ENCODE measurements at places on chromosomes 16 and 17.

- no peak for DNase-seq
Measured at GRCh38 chr17:3828151-3828851, 17.7 kb downstream of the NCBP3 start.

DNA sequence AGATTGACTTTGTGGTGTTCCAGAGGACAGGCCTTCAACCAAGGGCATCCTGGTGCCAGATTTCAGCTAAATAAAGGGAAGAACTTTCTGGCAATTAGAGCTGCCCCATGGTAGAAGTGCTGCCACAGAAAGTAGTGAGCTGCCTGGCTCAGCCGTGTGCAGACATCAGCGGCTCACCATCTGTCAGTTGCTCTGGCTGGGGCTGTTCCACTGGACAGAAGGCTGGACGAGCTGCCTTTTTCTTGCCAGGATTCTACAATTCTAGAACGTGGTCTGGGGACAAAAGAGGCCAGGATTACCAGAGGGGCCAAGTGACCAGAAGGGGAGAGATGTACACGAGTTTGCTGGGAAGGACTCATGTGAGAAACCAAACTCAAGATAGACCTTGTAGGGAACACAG is 107.0 kb upstream of the RPL38 start:
- DNase-seq, result no peak

DNA sequence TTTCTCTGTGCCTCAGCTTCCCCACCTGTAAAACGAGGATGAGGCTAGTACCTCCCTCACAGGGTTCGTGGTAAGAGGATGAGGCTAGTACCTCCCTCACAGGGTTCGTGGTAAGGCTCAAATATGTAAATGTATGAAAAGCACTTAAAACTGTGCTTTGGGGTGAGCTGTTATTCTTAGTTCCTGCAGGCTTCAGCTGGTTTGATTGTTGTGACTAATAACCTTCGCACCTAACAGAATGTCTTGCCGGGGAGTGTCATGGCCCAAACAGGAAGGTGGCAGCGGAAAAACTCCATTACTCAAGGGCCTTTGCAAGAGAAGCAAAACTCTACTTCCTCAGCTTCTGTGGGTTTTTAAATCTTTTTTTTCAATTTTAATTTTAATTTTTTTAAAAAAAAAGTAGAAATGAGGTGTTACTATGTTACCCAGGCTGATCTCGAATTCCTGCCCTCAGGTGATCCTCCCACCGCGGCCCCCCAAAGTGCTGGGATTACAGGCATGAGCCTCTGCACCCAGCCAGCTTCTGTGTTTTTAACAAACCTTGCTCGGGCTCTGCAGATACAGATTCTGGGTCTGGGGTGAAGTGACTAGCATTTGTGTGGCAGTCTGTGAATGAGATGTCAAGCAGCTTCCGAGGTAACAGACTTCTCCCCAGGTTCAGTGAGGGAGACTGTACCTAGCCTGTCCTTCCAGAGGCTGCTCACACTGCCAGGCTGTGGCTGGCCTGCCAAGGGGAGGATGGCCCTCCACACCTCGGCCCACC is 103.0 kb downstream of the RAB11FIP4 start:
- DNase-seq, result peak; percentile 57

GRCh38 chr16:18788828-18789514 is 1.2 kb downstream of the RPS15A start:
- no peak for DNase-seq

- peak; percentile 26 for DNase-seq
Measured at GRCh38 chr16:31382485-31383161, 10.5 kb upstream of the ITGAD start.

- no peak for DNase-seq
Measured at GRCh38 chr17:76132574-76133338, 8.3 kb downstream of the FOXJ1 start.

DNA sequence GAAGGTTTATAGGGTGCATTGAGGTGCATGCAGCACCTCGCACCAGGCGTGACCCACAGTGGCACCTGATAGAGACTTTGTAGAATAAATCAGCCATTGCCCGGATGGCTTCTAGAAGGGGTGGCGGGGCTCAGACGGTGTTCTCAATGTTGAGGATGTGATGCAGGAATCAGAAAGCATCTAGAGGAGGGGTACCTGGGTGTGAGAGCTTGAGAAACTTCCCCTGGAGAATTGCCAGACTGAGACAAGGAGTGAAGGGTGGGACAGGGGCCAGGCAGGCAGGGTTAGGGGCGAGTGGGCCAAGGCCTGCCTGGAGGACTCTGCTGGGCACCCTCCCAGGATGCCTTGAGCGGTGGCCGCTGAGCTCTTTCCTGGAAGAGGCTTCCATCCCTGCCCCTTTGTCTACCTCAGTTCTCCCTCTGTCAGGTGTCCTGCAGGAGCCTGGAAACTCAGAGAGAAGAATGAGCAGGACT is 9.3 kb upstream of the ADGRG1 start:
- DNase-seq, result no peak

DNA sequence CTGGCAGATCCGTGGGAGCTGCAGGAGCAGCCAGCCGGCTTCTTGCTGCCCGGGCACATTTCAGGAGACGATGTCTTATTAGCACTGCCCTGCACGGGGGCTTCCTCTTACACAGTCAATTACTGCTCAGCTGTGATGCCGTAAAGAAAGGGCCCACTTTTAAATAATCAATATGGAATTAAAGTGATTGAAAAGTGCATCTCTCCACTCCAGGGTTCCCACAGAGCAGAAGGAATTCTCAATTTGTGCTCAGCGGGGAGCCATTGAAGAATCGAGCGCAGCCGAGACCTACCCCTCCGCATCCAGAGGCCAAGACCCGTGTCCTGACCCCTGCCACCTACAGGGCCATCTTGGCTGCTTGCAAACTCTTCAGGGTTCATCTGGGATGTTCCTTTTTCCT is 399.4 kb upstream of the C16orf82 start:
- no peak for DNase-seq

DNA sequence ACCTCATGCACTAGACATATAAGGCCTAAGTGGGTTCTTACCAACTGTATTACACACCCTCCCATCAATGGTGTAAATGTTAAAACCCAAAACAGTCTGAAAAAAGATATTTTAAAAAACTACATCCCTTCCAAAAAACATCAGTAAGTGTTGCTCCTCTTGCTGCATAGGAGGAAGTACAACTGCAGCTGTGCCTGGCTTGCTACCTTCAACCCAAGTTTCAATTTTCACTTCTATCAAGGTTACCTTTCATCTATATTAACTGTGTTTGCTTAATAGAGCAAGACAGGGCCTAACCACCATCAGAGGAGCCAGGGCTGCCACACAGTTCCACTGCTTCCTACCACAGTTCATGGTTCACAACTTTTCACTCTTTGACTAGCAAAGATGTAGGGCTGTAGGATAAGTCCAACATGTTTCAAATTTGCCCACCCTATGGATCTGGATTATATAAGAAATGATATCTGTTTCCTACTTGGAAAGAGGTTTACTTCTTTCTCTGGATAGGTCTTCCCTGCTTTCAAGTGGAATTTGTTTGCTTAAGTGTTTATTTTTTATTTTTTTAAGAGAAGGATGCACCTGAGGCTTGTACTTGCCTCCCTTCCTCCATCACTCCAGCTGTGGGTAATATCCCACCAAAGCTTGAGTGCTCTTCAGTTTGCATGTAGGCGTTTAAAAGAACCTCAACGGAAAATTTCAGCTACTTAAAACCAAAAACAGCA is 56.7 kb downstream of the GRB7 start:
- no peak for DNase-seq

- DNase-seq, result no peak
Measured at GRCh38 chr16:66324815-66325515, 41.5 kb upstream of the CDH5 start.

GRCh38 chr16:52529226-52529625 is 17.7 kb downstream of the TOX3 start:
- no peak for DNase-seq

GRCh38 chr17:39636587-39636926 is 387 bp upstream of the STARD3 start:
- no peak for DNase-seq

DNA sequence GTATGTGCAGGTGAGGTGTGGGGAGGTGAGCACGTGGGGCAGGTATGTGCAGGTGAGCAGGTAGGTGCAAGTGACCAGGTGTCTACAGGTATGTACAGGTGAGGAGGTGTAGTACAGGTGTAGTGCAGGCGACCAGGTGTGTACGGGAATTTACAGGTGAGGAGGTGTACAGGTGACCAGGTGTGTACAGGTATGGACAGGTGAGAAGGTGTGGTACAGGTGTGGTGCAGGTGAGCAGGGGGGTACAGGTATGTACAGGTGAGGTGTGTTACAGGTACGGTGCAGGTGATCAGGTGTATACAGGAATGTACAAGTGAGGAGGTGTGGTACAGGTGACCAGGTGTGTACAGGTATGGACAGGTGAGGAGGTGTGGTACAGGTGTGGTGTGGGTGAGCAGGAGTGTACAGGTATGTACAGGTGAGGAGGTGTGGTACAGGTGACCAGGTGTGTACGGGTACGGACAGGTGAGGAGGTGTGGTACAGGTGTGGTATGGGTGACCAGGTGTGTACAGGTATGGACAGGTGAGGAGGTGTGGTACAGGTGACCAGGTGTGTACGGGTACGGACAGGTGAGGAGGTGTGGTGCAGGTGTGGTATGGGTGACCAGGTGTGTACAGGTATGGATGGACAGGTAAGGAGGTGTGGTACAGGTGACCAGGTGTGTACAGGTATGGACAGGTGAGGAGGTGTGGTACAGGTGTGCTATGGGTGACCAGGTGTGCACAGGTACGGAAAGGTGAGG is 12.8 kb upstream of the DBNDD1 start:
- DNase-seq, result no peak

DNA sequence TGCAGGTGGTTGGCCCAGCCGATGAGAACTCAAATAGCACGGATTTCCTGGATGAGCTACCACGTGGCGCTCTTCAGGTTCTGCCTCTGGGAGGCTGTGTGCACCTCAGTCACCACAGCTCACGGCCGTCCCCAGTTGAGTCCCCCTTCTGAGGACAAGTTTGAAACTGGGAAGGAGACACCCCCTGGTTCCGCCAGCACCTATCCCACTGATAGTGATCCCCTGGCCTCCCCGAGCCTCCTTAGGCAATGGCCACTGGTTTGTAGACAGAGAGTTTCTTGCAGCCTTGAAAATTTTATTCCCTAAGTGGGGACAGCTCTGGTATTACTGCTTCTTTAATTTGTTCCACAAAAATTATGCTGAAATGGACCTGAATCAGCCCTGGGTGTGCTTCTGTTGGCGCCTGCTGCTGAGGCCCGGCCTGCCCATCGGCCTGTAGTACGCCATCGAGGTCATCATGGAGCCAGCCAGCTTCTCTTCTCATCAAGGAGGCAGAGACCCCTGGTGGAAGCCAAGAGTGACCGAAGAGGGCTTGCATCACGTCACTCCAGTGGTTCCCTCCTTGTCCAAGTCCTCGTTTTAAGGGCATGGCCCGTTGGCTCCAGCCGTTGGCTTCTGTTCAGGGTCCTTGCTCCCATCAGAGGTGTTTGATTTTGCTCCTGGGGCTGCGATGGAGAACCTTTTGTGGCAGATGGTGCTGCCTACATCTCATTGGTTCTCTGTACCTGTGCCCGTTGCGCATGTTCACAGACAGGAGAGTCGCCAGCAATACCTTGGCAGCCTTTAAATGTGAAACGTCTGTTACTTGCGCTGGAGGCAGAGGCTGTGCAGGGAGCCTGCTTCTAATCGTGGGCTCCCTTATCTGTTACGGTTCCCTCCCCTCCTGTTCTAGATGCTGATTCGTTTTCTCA is 9.3 kb downstream of the SMCR8 start:
- DNase-seq, result no peak

- no peak for DNase-seq
Measured at GRCh38 chr16:56331915-56332314, 93.4 kb downstream of the AMFR start.

DNA sequence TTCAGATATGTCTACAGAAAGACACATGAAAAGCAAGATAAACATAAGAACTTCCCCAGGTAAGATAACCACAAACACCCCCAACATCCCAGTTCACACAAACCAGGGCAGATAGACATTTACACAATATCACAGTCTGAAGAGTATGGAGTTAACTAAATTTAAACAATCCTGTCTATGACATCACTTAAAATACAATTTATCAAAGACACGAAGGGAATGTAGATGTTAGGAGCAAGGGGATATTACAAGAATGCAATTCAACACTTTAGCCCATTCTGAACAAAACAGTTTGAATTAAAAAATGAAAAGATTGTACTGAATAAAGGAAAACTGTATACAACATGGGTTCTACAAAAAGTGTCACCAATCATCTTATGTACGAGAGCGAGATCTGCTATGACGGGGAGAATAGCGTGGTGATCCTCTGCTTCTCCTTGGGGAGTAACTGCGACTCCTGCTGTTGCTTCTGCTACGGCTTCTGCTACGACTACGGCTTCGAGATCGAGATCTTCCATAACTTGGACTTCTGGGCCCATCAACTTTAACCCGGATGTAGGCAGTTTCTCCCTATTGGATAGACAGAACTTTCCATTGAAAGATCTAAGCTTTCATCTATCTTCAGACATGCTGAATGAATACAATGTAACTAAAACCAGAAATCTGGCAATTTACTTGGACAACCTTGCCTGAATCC is 1.9 kb downstream of the SRSF1 start:
- DNase-seq, result no peak

- no peak for DNase-seq
Measured at GRCh38 chr17:2502871-2503580, 8.7 kb downstream of the METTL16 start.

DNA sequence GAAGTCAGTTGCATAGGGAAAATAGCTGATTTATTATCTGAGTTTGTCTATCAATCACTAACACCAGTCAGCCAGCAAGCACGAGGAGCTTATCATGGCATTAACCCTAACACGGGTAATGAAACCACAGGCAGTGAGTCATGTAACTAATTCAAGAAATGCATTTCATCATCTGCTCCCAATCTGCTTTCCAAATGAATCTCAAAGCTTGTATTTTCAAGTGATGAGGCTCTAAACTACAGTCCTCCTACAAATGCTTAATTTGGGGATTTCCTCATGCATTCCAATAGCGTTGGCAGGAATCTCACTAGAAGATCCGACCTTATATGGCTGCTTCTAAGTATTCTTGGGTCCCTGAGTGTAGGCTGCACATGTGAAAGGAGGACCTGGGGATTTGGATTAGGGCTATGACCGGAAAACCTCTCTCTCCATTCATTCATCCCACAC is 118.4 kb upstream of the HSBP1 start:
- no peak for DNase-seq

DNA sequence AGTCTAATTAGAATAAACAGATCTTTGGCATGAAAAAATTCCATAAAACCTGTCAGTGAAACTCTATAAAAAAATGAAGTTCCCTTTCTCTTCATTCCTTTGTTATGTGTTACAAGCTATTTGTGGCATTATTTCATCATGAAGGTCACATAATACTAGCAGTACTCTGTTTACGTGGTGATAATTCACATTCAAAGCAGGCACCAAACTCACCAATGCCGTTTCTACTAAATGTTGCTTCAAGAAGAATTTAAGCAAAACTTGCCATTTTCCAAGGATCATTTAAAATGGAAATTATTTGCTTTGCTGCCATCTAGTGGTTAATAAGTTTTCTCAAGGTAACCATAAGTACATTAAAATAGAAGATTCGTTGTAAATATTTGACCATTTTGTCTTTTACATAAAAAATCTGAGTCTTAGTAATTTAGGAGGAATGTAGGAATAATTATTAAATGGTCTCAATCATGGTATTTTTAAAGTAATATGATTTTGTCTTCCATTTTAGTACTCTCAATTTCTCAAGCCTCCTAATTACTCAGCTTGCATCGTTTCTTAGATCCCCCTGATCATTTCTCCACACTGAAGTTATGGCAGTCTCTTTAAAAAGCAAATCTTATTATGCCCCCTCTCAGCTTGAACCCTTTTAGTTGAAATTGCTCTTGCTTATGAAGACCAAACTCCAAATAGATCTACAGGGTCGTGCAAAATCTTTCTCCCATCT is 80.8 kb downstream of the OMG start:
- no peak for DNase-seq

Measured in stimulated activated naive CD4-positive, alpha-beta T cell treated with Interleukin-2 at 50 U/mL for 16 hours (primary cell).